Activated naive CD4-positive, alpha-beta T cell treated with anti-CD3 and anti-CD28 coated beads, Interleukin-2, amount 10 ng/mL, durations not matched to agents 7 days and 5 days (primary cell): ENCODE measurements at places on chromosomes 12 and 14.
A peak's percentile ranks its signal among the peaks of the same experiment; 100 is the strongest.

DNA sequence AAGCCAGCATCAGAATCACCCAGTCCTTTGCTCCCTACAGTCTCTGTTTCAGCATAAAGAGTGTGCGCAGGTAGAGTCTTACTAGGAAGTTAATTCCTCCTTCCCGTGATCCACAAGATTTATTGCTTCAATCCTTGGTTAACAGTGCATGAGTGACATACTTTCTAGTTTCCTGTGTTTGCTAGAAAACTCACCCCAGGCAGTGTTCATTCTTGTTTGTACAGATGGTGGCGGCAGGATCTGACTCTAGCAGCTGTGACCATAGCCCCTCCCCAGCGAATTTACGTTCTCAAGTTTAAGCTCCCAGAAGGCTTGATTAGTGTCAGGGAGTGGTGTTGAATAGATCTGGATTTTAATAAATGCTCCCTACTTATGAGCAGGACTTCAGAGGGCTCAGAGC is 75.9 kb upstream of the ANO2 start:
- DNase-seq = no peak
- H3K4me1 ChIP-seq = no peaks in the 10 kb centered on the region
- no peak overlapping the region for H3K27ac ChIP-seq

DNA sequence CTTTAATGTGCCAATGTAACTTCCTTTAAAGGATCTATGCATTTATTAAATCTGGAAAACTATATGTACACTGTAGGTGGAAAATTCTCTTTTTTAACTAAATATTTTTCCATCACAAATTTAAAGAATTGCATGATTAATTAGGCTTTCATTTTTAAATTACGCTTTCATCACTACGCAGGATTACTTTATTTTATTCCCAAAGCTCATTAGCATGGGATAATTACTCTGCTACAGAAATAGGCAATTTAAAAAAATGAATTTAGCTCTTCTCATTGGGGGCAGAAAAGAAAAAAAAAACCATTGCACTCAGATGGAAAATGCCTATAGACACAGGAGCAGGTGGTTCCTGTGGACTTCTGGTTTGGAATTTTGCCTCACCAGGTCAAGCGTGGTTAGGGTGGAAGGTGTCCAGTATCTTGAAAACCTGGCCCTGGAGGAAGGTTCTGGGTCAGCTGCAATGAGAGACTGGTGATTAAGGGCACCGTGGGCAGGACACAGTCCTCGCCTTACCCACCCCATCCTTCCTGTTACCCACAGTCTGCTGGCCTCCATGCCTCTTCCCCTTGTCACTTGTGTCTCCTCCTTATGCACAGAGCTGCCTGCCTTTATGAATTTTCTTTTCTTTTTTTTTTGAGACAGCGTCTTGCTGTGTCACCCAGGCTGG is 17.3 kb upstream of the RIN3 start:
- no peak for DNase-seq
- H3K4me3 ChIP-seq = no peak overlapping the region
- no peaks in the 10 kb centered on the region for H3K36me3 ChIP-seq
- H3K27ac ChIP-seq = no peak overlapping the region
- peaks cover 60% of the 10 kb centered on the region for H3K27me3 ChIP-seq

GRCh38 chr14:59069163-59069854 is 119.2 kb upstream of the DAAM1 start:
- H3K4me1 ChIP-seq = no peaks in the 10 kb centered on the region
- H3K36me3 ChIP-seq = no peaks in the 10 kb centered on the region

DNA sequence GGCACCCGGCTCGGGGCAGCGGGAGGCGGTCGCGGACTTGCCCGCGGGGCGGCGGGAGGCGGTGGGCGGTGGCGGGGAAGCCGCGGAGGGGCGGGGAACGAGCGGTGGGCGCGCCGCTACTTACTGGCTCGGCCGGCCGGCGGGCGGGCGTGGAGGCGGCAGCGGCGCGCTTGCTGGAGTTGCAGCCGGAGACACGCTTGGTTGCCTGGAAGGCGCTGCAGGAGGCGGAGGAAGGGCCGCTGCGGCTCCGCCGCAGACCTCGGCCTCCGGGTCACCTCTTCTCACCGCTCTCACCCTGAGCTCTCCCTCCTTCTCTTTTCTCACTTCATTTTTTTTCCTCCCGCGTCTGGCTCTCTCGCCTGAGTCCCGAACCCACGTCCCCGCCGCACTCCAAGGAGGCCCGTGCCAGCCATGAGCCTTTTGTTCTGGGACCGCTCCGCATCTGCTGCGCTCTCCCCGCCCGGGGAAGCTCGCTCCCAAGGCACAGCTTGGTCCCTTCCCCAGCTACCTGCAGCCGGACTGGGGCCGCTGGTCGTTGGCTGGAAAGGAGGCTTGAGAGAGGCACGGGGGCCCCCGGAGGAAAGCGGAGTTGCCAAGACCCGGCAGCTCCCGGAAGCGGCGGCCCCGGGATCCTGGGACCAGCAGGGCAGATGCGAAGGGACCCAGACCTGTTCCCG is 592 bp upstream of the KCNK10 start:
- no peak overlapping the region for H3K27ac ChIP-seq
- H3K27me3 ChIP-seq = peaks cover 46% of the 10 kb centered on the region
- no peaks in the 10 kb centered on the region for H3K36me3 ChIP-seq
- peak overlapping the region; percentile 31 for H3K4me3 ChIP-seq

DNA sequence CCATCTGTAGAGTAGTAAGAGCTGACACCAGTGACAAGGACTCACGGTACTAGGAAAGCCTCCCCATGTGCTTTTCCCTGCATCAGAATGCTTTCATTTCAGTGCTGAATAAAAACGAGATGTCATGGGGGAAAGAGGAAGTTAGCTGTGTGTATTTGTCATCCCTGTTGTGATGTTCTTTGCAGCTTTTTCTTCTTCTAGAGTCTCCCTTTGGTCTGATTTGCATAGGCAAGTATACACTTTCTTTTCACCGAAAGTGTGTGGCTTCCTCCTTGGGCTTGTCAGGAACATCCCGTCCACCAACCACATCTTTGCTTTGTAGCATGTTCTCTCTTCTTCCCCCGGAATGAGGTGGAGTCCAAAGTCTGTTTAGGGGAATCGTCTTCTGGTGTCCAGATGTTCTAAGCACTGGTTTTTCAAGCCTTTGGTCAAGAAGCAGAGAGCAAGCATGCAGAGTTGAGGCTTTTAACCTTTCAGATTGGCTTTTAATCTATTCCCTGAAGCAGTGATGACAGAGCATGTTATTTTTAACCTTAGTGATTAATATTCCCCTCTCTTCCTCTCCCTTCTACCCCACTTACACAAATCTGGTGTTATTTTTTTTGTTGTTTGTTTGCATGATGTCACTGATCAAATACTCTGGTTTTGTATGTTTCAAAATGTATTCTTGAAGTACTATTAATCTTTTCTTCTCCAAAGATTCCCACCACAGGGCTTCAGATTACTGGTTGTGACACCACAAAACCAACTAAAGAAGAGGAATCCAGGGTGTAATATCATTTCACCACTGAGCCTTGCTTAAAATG is 163.4 kb downstream of the SAMD4A start:
- H3K36me3 ChIP-seq = no peaks in the 10 kb centered on the region
- peak overlapping the region; percentile 8 for H3K4me3 ChIP-seq
- peaks cover 27% of the 10 kb centered on the region for H3K27me3 ChIP-seq
- peak; percentile 52 for DNase-seq
- H3K4me1 ChIP-seq = peaks cover 35% of the 10 kb centered on the region
- peak overlapping the region; percentile 86 for H3K27ac ChIP-seq

- peaks cover 6% of the 10 kb centered on the region for H3K4me1 ChIP-seq
- H3K36me3 ChIP-seq = peaks cover 46% of the 10 kb centered on the region
- H3K27ac ChIP-seq = peak overlapping the region; percentile 47
- no peaks in the 10 kb centered on the region for H3K27me3 ChIP-seq
- no peak for DNase-seq
- no peak overlapping the region for H3K4me3 ChIP-seq
These were observed 9.3 kb downstream of the PEBP1 start for GRCh38 chr12:118145113-118145797.

GRCh38 chr12:71092290-71092689 is 65.5 kb downstream of the TSPAN8 start:
- no peak overlapping the region for H3K4me3 ChIP-seq
- H3K36me3 ChIP-seq = no peaks in the 10 kb centered on the region
- no peak for DNase-seq
- no peaks in the 10 kb centered on the region for H3K27me3 ChIP-seq

DNA sequence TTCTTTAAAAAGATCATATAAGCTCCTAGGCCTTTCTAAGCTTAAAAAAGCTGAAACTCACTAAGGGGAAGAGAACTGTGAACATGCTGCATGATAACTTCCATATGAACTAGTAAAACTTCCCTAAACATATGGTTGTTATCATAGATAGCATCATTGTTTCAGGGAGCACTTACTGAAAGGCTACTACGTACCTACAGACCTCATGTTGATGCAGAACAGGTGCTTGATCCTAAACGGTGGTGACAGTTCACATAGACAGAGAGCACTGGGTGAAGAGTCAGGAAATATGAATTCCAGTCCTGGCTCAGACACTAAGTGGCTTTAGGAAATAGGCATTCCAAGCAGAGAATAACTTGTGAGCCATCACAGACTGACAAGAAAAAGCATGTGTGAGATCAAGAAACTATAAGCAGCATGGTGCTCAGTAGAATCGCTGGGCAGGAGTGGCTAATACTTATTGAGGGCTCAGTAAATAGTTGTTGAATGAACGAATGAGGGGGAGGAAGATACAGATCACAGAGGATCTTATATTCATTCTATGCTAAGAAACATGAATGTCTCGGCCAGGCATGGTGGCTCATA is 78.4 kb upstream of the NUDT4 start:
- no peaks in the 10 kb centered on the region for H3K27me3 ChIP-seq
- H3K36me3 ChIP-seq = no peaks in the 10 kb centered on the region
- peaks cover 7% of the 10 kb centered on the region for H3K4me1 ChIP-seq
- H3K27ac ChIP-seq = no peak overlapping the region

DNA sequence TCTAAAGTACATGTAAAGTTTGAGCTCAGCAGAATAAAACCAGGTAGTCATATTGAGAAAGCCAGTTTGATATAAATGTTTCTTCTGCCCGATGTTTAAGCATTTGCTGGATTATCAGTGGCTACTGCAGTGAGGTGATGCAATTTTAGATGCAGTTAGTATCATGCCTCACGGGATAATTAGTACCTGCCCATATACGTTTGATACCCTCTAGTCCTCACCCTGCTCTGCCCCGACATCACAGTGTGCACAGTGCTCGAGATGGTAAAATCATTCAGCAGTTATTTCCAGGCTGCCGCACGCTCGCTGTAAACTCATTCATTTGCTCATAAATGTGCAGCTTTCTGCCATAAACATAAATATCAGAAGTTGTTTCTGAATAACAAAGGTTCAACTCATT is 152.7 kb downstream of the PELI2 start:
- H3K36me3 ChIP-seq = no peaks in the 10 kb centered on the region
- H3K4me3 ChIP-seq = no peak overlapping the region
- no peak for DNase-seq
- H3K27ac ChIP-seq = no peak overlapping the region
- H3K27me3 ChIP-seq = no peaks in the 10 kb centered on the region
- no peaks in the 10 kb centered on the region for H3K4me1 ChIP-seq

- DNase-seq = no peak
- H3K27ac ChIP-seq = no peak overlapping the region
- H3K27me3 ChIP-seq = no peaks in the 10 kb centered on the region
- H3K36me3 ChIP-seq = no peaks in the 10 kb centered on the region
- H3K4me1 ChIP-seq = peaks cover 2% of the 10 kb centered on the region
These were observed 11.4 kb downstream of the TMEM253 start for GRCh38 chr14:21112255-21112654.

- no peak overlapping the region for H3K4me3 ChIP-seq
- H3K27me3 ChIP-seq = no peaks in the 10 kb centered on the region
- H3K27ac ChIP-seq = no peak overlapping the region
- DNase-seq = no peak
- no peaks in the 10 kb centered on the region for H3K36me3 ChIP-seq
- no peaks in the 10 kb centered on the region for H3K4me1 ChIP-seq
These were observed 209.9 kb upstream of the NOS1 start for GRCh38 chr12:117571321-117571720.

DNA sequence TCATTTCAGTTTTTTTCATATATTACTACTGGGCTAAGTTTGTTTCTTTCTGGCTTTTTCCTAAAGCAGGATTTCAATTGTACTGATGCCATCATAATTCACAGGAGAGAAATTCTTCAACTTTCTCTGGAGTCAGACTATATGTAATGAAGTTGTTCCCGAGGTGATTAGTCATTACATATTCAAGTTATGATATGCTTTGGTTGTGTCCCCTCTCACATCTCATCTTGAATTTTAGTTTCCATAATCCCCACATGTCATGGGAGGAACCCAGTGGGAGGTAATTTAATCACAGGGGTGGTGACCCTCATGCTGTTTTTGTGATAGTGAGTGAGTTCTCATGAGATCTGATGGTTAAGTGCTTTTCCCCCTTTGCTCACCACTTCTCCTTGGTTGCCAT is 227.5 kb upstream of the LRIG3 start:
- no peaks in the 10 kb centered on the region for H3K27me3 ChIP-seq
- no peaks in the 10 kb centered on the region for H3K36me3 ChIP-seq
- no peak overlapping the region for H3K4me3 ChIP-seq
- H3K27ac ChIP-seq = no peak overlapping the region
